ENCODE measurements at places on chromosomes 16 and 17.
A peak's percentile ranks its signal among the peaks of the same experiment; 100 is the strongest.

GRCh38 chr17:18181358-18181757 is 2.3 kb upstream of the ALKBH5 start:
- peak; percentile 71 for DNase-seq

DNA sequence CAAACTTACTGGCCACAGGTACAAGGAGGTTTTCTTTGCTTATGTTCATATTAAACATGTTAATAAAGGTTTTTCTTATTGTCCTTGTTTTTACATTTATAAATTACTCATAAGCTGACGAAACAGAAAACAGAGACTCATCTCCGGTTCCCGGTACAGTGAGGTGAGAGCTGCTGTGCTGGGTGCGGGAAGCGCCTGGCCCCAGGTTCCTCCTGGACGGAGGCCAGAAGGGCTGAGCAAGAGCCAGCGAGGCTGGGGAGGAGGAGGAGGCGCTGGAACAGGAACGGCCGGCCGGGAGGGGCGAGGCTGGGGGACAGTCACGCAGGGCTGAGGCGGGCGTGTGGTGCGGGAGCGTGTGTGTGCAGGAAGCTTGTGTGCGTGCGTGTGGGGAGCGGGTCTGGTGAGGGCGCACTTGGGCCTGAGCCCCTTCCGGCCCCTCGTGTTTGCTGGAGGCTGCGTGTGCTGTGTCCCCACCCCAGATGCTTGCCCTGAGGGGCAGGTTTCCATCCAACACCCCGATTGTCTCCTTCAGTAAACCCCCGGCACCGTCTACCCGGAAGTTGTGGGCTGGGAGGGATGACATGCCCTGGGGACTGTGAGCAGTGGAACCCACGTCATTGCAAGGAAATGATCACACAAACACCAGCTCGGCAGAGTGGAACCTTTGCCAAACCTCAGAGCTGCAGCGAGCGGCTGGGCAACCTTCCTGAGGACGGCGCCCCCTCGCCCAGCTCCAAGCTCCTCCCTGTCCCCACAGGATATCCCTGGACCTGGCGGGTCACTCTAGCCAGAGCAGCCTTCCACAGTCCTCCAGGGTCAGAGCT is 19.5 kb downstream of the CD7 start:
- peak; percentile 85 for DNase-seq

GRCh38 chr17:82320956-82321927 is 3.8 kb upstream of the CD7 start:
- DNase-seq = no peak

- DNase-seq = no peak
These were observed 74.5 kb downstream of the ZNF423 start for GRCh38 chr16:49781401-49781800.

DNA sequence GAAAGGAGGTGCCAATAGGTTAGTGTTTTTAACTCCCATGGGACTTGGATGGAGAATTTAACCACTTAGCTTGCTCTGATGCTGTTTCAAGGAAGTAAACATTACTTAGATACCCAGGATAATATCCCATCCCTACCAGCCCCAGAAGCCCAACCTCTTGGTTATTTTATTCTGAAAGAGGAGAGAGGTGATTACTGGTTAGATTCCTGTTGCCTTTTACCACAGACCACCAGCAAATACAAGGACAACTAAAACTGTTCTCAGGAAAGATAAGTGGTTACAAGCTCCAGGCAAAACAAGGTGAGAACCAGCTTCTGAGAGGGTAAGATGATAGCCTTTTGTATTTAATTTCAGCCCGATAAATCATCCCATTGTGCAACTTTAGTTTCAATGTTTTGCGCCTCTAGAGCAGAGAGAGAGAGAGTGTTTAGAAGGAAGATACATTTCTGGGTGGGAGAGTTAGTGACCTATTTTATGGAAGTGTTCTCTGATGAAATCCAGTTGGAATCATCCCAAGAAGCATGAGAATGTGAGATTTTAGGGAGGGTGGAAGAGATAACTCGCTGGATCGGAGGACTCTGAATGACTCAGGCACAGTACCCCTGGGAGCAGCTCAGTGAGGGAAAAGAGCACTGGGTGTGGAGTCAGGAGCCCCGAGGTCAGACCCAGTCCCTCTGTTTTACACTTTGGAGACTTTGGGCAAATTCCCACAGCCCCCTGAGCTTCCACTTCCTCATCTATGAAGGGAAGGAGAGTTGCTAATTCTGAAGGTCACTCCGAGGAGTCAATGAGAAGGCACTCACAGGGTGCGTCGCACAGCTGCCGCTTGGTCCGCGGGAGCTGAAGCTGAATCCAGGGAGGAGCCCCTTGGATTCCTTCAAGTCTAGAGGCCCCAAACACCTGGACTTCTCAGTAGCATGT is 12.1 kb downstream of the GLP2R start:
- DNase-seq = no peak

DNA sequence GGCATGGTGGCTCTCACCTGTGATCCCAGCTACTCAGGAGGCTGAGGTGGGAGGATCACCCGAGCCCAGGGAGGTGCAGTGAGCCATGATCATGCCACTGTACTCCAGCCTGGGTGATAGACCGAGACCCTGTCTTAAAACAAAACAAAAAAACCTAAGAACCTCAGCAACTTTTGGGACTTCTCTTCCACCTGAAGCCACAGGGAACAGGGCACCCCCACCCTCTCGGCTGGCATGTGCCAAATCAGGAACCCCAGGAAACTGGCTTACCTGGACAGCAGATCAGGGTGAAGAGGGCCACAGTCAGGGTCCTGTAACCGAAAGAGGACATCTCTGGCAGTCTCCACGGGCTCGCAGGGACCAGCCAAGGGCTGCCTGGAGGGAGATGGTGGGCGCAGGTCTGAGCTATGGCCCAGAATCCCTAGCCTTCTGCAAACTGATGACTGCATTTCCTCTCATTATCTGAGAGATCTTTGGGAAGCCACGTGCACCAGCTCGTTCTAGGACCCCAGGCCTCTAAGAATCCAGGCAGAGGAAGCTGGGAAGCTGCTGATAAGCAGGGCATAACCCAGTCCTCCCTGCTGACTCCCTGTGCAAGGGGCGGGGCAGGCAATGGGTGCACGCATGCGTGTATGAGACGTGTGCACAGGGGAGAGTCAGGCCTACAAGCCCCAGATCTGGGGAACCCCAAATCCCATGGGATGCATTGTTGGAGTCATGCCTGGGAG is 8.4 kb downstream of the PRR29 start:
- DNase-seq = peak; percentile 63

DNA sequence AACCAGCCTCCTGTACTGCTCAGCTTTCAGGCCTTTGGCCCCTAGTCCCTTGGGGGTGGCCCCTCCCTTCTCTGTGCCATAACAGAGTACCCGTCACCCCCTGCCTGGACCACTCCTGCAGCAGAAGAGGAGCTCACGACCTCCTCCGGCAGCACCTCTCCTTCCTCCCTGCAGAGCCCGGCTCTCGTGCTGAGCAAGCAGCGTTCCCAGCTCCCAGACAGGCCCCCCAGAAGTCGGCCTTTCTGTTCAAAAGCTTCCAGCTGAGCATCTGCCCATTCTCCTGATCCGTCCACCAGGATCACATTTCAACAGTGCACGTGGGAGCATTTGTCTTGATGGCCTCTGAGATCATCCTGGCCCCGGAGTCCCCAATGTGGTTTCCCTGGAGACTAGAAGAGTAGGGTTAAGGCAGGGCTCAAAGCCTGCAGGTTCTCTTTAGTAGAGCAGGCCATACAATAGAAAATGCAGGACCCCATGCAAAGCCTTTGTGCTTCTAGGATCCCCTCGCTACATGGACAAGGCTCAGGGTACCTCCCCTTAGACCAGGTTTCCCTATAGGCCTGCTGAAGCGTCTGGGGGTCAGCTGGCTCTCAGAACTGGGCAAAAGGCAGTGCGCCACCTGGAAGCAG is 35.6 kb downstream of the NLRC3 start:
- DNase-seq = no peak

- DNase-seq = no peak
These were observed 14.2 kb downstream of the SNX20 start for GRCh38 chr16:50666658-50667496.

DNA sequence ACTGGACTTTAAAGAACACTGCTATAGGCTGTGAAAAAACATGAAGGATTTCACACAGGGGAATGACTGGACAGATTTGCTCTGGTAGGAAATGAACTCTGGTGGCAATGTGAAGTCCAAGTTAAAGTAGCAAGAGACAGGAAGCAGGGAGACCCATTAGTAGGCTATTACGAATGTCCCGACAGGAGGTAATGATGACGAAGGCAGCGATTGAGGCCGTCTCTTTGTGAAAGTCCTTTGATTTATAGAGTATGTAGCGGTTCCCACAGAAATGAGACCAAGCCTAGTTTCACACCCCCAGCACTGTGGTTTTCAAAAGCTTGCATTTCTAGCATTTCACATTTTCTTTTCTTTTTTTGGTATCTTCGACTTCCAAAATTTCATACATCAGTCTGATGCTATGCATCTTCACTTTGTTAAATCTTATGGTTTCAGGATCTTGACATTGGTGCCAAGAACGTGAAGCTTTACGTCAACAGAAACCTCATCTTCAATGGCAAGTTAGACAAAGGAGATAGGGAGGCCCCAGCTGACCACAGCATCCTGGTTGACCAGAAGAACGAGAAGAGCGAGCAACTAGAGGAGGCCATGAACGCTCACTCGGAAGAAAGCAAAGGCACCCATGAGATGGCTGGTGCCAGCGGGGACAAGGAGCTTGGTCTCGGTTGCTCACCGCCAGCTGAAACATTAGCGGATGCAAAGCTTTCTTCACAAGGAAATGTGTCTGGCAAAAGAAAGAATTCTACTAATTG is 189.8 kb downstream of the KATNIP start:
- no peak for DNase-seq

DNA sequence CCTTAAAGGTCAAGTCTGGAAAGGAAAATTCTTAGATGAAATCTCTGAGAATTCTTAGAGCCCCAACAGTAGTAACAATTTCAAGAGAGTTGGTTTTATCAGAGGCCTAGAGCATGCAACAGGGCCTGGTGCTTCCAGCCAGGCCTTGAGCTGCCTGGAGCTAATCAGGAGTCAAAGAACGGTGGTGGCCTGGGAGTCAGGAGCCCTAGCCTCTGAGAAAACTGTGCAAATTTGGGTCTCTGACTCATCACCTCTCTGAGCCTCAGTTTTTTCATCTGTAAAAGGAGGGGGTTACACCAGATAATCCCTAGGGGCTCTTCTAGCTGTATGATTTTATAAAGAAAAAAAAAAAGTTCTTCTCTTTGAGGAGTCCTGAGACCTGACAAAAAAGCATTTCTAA is 227.3 kb upstream of the RPL38 start:
- DNase-seq = no peak

DNA sequence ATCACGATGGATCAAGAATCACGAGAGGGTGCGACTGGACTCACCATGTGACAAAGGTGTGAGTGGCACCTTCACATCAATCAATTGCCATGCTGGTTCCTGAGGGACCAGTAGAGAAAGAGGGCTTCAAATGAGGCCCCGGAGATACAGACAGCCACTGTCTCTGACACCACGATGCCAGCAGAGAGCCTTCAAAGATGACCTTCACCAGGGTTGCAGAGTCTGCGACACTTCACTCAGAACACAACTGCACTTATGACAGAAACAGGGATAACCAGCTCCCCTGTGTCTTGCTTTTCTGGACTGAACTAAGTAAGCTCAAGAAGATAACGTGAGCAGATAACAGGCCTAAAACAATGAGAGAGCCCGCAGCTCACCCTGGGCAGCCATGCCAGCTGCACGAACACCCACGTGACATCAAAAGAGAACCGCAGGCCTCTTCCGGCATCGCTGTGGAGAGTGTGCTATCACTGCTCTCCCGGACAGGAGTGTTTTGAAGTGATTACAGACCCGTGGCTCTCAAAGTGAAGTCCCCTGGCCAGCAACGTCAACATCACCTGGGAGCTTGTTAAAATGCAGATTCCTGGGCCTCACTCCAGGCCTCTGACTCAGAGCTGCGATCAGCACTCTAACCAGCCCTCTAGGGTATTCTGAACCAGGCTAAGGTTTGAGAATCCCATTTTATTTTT is 36.4 kb downstream of the KLHDC4 start:
- no peak for DNase-seq

- peak; percentile 81 for DNase-seq
These were observed 46.5 kb upstream of the CPNE2 start for GRCh38 chr16:57045694-57046381.

GRCh38 chr16:87789437-87790291 is 23.9 kb upstream of the KLHDC4 start:
- DNase-seq = no peak

DNA sequence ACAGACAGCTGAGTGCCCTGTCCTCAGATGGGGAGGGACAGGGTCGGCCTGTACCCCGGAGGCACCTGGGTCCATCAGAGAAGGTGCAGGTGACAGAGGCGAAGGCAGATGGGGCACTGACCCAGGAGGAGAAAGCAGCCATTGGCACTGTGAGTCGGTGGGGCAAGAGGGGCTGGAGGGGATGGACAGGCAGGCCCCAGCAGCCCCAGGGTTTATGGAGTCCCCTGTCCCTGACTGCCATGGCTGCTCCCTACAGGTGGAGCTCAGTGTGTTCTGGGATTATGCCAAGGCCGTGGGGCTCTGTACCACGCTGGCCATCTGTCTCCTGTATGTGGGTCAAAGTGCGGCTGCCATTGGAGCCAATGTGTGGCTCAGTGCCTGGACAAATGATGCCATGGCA is 32.1 kb downstream of the ANKRD40 start:
- DNase-seq = peak; percentile 15

DNA sequence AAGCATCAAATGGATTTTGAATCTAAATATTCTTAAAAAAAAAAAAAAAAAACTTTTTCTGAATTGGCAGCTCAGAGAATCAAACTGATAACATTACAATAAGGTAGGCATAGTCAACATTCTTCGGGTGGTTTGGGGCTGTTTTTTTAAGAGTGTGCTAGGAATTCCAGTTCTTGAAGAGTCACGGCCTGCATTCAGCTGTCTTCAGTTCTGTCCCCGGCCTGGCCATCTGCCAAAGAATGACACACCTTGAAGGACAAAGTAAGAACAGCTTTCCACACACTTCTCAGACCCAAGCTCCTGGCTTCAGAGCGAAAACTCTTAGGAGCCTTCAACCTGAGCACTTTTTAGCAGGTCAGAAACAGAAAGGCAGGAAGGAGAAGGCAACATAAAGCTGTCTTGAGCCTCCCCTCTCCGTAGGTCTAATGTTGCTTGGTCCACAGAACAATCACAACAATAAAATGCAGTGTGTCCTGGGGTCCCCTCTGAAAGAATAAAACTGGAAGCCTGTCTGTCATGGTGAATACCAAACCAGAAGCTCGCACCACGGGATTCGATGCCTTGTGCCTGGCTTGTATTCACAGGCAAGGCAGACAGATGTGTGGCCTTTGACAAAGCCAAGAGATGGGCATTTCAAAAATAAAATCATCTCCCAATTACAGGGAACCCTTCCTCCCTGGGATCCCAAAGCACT is 524.4 kb upstream of the ZFHX3 start:
- DNase-seq = no peak

- no peak for DNase-seq
These were observed 249.4 kb downstream of the PRKCA start for GRCh38 chr17:66551839-66552238.
